Sigmoid colon (tissue), 7 donors: ENCODE measurements at places on chromosomes 2 and 18. TPM values are rescaled to one million over a fixed set of nuclear protein-coding genes. Genes with fewer than 3 reads are reported as not detected.

DNA sequence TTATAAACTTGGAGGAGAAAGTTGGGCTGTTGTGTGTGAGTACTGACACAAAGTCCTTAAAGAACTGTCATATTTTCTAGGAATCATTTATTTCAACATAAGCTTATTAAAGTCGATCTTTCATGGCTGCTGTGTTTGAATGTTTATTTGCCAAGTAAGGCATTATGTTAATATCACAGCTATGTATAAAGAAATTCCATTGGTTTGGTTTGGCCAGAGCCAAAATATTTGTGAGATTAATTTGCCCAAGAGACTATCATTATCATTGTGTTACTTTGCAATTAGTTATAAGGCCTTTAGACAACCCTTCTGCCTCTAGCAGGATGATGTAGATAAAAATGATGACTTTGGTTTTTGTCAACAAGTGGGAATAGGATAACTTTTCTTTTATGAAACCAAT lies 240.6 kb upstream of the NT5C1B start:
- no peak for DNase-seq

DNA sequence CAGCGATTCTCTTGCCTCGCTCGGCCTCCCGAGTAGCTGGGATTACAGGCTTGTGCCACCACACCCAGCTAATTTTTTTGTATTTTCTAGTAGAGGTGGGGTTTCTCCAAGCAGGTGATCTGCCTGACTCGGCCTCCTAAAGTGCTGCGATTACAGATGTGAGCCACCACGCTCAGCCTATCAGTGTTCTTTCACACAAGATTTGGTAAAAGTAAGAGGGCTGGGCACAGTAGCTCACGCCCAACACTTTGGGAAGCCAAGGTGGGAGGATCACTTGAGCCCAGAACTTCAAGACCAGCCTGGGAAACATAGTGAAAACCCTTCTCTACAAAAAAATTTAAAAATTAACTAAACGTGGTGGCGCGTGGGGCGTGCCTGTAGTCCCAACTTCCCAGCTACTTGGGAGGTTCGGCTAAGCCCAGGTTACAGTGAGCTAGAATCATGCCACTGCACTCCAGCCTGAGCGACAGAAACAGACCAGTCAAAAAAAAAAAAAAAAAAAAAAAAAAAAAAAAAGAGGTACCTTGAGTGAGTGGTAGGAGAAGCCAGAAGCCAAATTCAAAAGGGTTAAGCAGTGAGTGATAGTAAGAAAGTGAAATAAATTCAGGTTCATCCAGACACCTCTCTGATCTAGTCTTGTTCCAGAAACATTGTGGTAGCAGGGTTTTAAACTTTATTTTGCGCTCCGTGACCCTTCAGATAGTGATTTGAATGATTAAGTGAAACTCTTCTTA lies 981 bp downstream of the MRPL53 start:
- DNase-seq = no peak

DNA sequence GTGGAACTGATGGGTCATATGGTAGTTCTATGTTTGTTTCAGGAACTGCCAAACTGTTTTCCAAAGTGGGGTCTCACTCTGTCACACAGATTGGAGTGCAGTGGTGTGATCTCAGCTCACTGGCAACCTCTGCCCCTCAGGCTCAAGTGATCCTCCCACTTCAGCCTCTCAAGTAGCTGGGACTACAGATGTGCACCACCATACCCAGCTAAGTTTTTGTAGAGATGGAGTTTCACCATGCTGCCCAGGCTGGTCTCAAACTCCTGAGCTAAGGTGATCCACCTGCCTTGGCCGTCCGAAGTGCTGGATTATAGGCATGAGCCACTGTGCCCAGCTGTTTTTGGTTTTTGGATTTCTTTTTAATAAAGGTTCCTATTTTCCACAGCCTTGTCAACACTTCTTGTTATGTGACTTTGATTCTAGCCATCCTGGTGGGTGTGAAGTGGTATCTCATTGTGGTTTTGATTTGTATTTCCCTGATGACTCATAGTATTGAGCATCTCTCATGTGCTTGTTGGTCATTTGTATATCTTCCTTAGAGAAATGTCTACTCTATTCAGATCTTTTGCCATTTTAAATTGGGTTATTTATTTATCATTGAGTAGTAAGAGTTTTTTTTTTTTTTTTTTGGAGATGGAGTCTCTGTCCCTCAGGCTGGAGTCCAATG lies 22.8 kb downstream of the NPC1 start:
- no peak for DNase-seq

- peak; percentile 62 for DNase-seq
Measured at GRCh38 chr2:84958135-84959059, 12.6 kb upstream of the KCMF1 start.

The UGT1A4 gene
- not detected for total RNA-seq

The TCF23 gene
- total RNA-seq = not detected

The ARHGEF33 gene
- total RNA-seq = 2.2 TPM

The PIAS2 gene
- total RNA-seq = 32.9 TPM
